Bone marrow (tissue), 2 donors: ENCODE measurements at places on chromosomes 7 and 10.

GRCh38 chr7:117278040-117278439, 44.8 kb downstream of the WNT2 start:
- DNase-seq = no peak

DNA sequence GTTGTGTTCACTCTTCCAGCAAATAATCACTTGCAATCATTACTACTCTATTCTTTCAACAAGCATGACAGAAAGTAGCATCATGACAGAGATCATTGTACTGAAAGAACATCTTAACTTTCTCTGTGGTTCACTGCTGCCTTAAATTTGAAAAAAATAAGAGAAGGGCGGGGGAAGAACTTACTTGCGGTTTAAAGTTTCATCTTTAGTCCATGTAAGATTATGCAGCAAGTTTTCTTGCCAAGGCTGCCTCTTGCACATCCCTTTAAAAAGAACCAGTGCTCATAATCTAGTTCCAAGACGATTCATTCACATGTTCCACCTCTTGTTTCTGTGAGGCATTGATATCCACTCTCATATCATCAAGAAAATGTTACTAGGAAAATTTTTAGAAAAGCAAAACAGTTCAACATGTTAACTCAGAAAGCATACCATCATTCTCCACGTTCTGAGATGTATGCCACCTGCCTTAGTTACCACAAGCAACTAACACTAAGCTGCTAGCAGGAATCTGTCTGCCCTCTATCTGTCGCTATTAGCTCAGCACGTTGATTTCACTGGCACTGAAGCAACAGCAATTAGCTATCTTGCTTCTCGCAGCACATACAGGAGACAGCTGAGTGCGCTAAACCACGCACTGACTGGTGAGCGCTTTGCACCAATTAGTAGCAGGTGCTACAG, at the start of gene PCDH15:
Gene PCDH15 (minus strand): TSS at position 491 of the 681 bp plus-strand sequence. CDS start 136,969 bp downstream, outside the sequence.
- DNase-seq = no peak

DNA sequence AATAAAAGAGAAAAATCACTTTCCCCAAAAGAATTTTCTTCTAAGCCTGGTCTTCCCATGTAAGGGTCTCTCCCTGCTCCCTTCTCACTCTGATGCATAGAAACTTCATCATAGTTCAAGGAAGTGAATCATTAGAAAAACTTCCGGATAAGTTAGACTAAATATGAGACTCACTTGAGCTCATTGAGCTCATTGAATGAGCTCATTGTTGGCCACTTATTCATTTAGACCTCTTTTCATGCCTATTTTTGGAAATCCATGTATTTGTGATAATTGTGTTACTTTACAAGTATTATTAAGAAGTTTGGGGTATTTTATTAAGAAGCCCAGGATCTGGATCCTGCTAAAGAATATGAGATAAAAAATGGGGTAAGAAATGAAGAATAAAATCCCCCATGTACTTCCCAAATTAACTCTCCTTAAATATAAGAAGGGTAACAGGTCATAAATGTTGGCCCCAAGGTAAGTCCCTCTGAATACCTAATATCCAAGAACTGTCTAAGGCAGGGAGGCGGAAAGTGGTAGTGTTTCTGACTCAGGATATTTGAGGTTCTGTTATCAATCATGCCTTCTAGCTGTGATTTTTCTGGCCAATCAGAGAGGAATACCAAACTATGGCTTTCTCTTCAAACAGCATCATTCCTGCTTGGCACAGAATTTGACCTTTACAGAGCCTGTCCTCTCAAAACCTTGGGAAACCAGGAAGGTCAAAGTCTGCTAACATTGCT, 236.5 kb upstream of the PTN start:
- no peak for DNase-seq

DNA sequence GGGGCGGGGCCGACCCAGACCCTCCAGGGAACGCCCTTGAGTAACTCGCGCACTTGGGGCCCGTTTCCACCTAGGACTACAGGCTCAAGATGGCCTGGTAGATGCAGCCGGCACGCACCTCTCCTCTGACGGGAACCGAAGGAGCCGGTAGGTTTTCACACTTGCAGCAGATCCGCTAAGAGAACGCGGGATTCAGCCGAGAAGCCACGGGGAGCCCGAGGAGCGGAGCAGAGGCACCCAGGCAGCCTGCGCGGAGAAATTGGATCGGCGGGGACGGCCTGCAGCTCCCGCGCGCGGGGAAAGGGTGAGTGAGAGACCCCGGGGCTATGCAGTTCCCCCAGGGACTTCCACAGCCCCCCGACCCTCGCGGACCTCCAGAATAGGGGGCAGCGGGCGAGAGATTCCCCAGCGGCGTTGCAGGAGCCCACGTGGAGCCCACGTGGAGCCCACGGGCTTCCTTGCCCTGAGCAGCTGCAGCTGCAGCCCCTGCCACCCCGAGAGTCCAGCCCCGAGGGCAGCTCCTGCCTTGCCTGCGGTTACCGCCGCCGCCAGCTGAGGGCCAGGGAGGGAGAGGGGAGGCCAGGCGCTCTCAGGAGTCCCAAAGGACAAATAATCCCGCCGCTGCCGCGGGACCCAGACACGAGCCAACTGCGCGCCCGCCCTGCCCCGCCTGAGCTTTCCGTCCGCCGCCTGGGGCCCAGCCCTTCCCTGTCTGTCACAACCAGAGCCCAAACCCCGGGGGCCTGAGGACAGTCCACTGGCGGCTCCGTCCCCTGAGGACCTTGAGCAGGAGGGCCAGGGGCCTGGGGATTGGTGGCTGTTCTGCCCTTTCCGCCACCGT, 13.1 kb downstream of the IFT22 start:
- no peak for DNase-seq

- peak; percentile 13 for DNase-seq
Measured at GRCh38 chr7:20113427-20114027, 103.7 kb downstream of the MACC1 start.

DNA sequence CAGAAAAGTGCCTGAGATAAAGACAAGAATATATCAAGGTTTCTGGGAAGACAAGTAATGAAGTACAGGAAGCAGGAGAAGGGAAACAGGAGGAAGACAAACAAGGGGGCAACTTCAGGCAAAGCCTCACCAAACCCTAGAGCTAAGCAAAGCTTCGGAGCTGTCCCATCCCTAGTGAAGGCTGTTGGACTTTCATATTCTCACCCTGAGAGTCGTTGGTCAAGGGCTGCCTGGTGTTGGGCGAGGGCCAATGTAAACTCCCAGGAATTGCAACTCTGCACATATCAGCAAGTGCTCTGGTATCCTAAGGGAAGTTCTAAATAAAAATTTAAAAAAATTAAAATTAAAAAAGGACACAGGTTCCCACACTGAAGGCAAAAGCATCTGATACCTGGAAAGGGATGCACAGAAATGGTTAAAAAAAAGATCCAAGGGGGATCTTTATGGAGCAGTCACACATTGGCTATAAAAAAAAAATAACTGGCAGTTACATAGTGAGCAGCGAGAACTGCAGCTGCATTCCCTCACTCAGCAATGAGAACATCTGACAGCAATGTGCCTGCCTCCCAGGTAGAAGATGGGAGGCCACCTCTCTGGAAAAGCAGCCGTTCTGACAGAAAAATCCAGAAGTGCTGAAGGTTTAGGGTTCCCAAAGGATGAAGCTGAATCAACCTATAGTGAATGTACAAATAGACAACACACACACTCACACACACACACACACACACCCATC, 304.7 kb downstream of the WDR11 start:
- DNase-seq = no peak

- no peak for DNase-seq
Measured at GRCh38 chr10:133616371-133617130, 10.0 kb downstream of the FRG2B start.

DNA sequence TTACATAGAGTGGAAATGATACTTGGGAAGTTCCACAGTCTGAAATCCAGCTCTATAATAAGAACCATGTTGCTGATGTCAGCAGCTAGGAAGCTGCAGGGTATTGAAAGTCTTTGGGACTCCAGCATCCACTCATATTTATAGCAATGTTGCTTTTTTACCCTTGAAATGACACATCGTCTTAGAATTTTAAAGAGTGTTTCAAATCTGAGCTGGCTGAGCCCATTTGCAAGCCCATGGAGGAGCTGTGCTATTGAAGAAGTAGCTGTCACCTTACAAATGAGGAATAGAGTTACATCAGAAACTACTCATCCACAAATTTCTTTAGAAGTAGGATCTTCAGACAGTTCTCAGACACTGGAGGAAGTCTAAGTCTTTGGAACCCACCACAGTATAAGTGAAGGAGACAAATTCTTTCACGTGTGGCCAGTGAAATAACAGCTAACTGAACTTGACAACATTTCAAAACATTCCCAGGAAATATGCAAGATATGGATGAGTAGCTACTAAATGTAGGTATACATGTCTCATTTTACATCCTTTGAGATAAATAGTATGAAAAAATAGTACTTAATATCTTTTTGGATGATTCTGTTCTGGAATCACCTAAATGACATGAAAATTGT, 203.6 kb downstream of the ZNF365 start:
- no peak for DNase-seq

DNA sequence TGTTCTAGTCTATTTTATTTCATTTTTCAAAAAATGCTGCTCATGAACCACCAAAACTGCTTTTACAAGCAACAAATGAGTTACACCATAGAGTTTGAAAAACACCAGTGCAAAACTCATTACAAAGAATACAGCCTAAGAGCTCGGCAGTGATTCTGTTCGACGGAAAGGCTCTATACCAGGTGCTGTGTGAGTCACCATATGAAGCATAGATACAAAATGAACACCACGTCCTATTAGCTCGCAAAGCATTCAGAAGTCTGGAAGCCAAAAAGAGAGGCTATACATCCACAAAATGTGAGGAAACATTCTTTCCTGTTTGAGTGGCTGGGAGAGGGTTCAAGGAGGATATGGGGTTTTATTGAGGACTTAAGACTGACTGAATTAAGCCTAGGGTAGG, 136.1 kb downstream of the ATE1 start:
- no peak for DNase-seq

GRCh38 chr7:114934713-114935112, 12.8 kb downstream of the MDFIC start:
- DNase-seq = no peak

- DNase-seq = no peak
Measured at GRCh38 chr10:77877441-77878344, 48.9 kb downstream of the DLG5 start.

GRCh38 chr7:12458520-12459131, 55.0 kb upstream of the VWDE start:
- DNase-seq = no peak

DNA sequence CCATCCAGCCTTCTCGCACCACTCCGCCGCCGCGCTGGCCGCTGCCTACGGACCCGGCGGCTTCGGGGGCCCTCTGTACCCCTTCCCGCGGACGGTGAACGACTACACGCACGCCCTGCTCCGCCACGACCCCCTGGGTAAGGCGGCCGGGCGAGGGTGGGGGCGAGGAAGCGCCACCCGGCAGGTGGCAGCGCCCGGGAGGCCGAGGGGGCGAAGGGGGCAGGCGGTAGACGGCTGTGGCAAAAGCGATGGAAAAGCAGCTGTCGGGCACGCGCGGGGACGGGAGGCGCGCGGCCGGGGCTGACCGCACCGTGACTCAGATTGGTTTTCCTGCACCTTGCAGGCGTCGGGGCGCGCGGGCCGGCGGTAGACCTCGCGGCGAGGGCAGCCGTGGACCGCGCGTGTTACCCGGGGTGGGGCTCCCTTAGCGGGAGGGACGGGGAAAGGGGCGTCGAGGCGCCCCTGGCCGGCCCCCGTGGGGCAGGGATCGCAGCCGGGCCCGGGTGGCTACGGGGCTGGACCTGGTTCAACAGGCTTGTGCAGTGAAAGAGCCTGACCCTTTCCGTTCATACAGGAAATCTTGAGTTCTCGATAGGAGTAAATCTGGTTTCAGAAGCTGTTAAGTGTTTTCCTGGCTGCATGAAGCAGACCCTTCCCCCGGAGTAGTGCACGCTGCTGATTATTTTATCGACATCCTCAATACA, 608 bp downstream of the HHEX start:
- DNase-seq = peak; percentile 62

DNA sequence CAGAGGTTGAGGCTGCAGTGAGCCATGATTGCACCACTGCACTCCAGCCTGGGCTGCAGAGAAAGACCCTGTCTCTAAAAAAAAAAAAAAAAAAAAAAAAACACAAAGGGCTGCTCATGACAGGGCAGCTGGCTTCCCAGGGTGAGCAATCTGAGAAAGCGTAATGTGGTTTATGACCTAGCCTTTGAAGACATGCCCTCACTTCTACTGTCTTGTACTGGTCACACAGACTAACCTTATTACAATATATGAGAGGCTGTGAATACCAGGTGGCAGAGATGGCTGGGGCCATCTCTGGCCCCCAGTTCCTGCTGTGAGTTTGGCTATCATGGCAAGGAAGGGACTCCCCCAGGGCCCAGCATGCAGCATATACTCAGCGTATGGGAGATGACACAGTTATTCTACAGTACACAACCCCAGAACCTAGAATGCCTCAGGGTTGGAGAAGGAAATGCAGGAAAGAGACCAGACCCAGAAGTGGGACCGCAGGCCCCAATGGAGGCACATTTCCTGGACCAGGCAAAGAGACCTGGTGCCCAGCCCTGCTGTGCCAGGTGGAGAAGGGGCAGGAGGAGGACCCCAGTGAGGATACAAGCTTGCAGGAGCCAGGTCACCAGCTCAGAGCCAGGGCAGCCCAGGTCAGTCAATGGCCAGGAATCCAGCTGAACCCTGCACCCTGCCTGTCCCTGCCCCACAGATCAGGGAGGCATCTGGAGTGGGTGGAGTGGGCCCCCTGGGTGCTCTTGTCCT, 26.3 kb downstream of the NPTX2 start:
- no peak for DNase-seq

DNA sequence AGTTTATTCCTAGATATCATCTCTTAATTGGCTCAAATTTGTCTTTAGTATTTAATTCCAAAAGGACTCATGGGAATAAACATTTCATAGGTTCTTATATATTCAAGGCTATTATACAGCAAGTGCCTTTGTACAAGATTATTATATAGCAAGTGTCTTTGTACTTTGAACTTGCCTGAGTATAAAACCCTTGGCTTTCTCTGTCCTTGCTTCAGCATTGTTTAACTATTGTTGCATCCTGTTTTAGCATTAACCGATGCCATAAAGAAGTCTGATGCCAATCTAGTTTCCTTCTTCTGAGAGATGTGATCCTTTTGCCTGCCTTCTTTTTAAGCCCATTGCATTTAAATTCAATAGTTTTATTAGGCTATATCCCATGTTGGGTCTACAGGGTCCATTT, 270.0 kb downstream of the NEBL start:
- no peak for DNase-seq

DNA sequence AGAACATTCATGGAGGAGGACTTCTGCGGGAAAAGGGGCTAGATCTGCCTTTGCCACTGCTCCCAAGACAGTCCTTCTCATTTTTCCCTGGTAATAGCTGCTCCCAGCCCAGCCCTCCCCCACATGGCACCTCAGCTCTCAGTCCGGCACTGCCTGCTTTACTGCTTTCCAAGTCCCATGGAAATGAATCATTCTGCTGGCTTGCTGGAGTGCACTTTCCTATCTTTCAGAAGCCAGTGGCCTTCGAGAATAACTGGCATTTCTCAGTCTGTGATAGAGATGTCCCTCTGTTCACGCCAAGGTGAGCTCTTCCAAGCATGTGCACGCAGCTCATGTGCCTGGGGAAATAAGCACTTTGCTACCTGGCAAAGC, 61.4 kb downstream of the SYPL1 start:
- no peak for DNase-seq
